CD4-positive, alpha-beta T cell treated with Interleukin-1 beta for 1 hour (primary cell): ENCODE measurements at places on chromosomes 12 and 14.

DNA sequence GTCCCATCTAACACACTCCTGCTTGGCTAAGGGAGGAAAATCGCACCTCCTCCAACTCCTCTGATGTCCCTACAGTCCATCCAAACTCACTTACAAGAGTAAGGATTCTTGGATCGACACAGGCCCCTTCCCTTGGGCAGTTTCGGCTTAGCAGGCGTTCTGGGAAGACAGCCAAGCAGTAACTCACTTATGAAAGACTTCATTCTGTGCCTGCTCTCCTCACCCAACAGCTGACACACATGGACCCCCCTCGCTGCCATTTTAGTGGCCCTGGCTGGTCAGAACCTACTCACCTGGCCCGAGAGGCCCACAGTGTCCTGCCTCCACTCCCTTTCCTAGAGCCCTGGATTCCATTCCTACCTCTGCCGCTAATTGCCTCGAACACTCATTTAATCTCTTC is 52.3 kb upstream of the BCL2L14 start:
- no peak for DNase-seq

DNA sequence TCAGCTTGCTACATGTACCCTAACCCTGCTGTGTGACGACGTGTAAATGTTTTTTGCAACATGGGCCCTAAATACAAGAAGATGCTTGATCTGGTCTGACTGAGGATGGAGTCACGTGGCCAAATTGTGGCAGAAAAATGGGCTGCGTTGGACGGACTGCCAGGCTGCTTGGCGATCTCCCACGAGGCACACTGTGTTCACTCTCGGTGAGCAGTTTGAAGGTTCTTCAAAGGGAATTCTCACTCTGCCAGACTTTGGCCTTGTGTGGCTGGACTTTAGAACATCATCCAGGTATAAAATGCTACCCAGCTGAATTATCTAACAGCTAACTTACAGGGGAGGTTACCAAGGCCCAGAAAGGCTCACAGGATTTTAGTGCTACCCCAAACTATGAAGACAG is 85.1 kb downstream of the KDM2B start:
- no peak for DNase-seq

DNA sequence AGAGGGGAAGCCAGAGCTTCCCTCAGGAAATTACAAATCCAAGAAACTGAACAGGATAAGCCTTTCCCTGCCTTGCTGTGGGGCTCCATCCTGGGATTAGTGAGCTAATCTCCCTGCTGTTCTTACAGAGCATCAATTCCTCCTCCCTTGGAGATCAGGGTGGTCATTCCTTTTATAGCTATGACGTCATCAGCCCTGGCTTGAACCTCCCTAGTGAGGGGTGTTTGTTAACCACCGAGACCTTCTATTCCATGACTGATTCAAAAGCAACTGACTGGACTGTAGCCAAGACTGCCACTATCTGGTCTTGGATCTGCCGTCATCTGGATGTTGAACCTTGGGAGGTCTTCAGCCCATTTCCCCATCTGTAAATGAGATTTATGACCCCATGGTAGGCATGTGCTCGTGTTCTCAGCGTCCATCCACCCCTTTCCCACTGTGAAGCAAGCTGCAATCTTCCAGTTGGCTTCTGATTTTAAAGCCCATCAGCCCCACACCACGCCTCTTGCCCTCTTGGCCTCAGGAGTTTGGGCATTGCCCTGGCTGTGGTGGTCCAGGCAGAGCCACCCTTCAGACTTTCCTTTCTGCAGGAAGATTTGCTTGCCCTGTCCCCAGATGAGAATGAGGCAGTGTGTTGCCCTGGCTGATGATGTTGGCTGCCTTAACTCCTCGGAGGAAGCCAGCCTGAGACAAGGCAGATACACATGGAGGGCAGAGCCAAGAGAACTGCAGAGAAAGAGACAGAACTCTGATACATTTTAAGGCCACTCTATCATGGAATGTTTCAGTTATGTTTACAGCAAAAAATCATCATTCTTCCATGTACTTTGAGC is 59.6 kb upstream of the ACTN1 start:
- DNase-seq: no peak

- no peak for DNase-seq
These were observed 214.1 kb upstream of the FLRT2 start for GRCh38 chr14:85315733-85316290.

GRCh38 chr14:104541905-104542465 is 37.6 kb upstream of the C14orf180 start:
- DNase-seq: no peak

- peak; percentile 37 for DNase-seq
These were observed 57.9 kb downstream of the SLC38A1 start for GRCh38 chr12:46210873-46211439.

GRCh38 chr14:24804552-24805212 is 170.7 kb upstream of the GZMB start:
- DNase-seq: no peak

DNA sequence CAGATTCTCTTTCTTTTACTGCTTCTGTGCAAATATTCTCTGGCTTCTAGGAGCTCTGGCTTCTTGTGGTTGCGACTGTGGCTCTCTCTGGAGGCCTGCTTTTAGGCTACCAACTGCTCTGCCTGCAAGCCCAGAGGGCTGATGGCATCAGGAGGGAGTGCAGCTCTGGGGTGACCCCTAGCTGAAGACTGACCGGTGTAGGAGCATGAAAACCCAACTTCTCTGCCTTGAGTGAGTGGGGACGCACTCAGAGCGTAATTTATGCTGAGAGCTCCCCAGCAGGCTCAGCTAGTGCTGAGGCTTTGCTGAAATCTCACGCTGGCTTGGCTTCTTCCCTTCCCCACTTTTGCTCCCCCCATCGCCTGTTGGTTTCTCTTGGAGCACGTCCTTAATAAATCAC is 29.9 kb upstream of the RBM19 start:
- DNase-seq: no peak

DNA sequence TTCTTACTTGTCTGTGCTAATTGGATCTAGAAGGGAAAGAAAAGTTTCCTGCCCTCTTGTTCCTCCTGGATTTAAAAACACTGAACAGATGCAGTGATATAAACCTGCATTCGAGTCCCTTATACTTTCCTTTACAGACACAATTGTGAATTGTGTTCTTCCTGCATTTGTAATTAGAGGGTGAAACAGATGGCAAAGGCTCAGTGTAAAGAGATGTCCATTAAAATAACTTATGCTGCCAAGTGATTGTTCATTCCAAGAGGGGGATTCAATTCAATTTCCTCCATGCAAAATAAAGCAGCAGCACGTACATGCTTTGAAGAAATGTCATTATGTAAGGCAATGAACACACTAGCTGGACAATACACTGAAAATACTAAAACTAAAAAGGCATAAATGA is 248.3 kb upstream of the LRIG3 start:
- DNase-seq: no peak

GRCh38 chr12:87439990-87440827 is 589.0 kb downstream of the C12orf50 start:
- no peak for DNase-seq

- no peak for DNase-seq
These were observed 407.5 kb downstream of the PCNX1 start for GRCh38 chr14:71314717-71315116.

- DNase-seq: no peak
These were observed 51.9 kb downstream of the TPCN1 start for GRCh38 chr12:113273053-113273725.

DNA sequence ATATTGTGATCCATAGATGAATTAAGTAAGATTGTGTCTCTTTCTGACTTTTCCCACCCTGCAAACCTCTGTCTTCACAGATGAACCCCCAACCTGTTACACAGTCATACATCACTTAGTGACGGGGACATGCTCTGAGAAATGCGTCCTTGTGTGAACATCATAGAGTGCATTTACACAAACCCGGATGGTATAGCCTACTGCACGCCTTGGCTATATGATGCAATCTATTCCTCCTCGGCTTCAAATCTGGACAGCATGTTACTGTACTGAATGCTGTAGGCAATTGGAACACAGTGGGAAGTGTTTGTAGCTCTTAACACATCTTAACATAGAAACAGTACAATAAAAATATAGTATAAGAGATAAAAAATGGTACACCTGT is 7.4 kb upstream of the TESPA1 start:
- DNase-seq: no peak
